ENCODE measurements at places on chromosomes 1 and 21. TPM values are rescaled to one million over a fixed set of nuclear protein-coding genes. Genes with fewer than 3 reads are reported as not detected.

- DNase-seq = peak; percentile 35
Observed at GRCh38 chr1:2046174-2046917, 3.9 kb upstream of the PRKCZ start.

DNA sequence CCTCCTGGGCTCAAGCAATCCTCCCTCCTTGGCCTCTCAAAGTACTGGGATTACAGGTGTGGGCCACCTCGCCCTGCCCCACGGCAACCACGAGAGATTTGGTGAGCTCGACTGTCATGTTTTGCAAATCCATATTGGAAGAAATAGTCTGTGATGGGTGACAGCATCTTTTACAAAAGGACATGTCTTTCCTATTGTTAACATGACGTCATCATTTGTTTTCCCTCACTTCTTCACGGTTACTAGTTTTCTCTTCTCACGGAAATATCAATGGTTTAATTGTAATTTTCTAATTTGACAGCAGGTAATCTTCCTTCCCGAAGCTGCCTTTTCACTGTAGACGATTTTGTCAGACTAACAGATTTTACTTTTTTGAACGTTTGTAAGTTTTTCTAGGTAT is 110.8 kb upstream of the GREM2 start:
- no peak for DNase-seq

GRCh38 chr1:226937940-226938725 is 2.0 kb upstream of the COQ8A start:
- no peak for DNase-seq

- no peak for DNase-seq
Observed at GRCh38 chr1:178409541-178409940, 87.2 kb downstream of the CLEC20A start.

GRCh38 chr1:169885207-169885606 is 8.5 kb downstream of the SCYL3 start:
- no peak for DNase-seq

GRCh38 chr1:151060007-151060656 is at the start of gene MLLT11:
Gene MLLT11, plus strand, starts transcription at chr1:151060397. Its CDS starts 6,828 bp downstream, at chr1:151067225.
- DNase-seq = peak; percentile 79

DNA sequence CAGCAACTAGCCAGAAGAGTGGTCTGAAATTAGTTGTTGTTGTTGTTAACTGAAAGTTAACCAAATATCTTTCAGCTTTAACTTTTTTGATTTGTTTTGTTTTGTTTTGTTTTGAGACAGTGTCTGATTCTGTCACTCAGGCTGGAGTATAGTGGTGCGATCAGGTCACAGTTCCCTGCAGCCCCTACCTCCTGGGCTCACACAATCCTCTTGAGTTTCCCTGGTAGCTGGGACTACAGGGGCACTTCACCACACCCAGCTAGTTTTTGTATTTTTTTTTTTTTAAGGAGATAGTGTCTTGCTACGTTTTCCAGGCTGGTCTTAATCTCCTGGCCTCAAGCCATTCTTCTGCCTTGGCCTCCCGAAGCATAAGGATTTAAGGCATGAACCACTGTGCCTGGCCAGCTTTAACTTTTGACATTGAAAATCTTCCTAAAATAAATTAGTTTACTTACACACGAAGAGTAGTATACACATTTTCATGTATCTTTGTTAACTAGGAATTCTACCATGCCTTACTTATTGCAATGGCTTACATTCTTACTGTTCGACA is 45.0 kb downstream of the GNG12 start:
- no peak for DNase-seq

GRCh38 chr1:47635597-47635996 is 197.8 kb downstream of the FOXD2 start:
- DNase-seq = no peak

- DNase-seq = no peak
Observed at GRCh38 chr1:167423684-167424619, 94.4 kb downstream of the CD247 start.

DNA sequence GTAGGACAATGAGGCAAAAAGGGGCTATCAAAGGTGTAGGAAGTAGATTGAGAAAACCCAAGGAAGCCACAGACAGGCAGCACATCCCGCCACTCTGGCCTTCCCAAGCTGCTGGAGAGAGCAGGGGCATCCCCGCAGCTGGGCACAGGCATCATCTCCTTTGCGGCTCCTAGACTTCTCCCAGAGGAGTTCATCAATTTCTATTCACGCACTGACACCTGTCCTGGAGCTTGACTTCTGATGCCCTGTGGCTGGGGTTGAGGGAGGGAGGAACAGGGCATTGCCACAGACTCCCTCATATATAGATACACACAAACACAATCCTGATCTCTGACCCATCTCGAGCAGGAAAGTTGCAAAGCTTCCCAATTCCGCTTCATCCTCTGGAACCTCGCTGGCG is 1.9 kb upstream of the TFAP2E start:
- DNase-seq = no peak

- no peak for DNase-seq
Observed at GRCh38 chr1:100597784-100598183, 59.8 kb downstream of the GPR88 start.

DNA sequence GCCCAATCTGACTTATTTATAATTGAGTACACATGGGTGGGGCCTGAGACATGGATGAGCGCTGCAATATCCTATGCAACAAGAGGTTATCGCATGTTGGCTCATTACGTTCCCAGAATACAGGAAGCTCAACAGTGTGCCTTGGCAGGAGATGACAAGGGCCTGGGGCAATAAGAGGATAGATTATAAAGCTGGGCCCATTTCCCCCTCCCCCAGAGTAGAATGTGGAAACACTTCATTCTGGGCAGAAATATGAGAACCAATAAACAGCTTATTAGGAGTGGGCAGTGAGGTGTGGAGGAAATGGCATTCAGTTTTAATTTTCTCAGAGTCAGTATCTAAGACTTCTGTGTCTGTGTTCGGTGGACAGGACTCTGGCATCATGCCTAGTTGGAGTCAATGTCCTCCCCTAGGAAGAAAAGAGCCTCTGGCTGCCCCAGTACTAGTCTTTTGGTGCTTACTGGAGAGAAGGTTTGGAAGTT is 92.8 kb downstream of the PIK3R3 start:
- DNase-seq = peak; percentile 34

DNA sequence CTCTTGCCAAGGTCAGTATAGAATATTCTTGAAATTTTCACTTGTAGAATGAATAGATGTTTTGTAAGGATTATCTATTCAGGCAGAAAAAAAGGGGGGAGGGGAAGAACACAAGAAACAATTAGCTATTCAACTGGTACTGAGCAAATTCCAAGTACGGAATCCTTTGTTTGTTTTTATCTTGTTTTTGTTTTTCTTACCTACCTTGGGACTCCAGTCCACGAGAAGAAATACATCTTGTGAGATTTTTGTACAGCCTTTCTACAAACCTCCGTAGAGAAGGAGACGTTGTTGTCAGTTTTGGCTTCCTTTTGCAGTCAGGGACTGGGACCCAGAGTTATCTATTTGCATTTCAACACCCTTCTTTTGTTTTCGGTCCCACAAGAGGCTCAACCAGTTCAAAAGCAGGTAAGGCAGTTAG is 36.0 kb downstream of the ZNF281 start:
- DNase-seq = no peak

DNA sequence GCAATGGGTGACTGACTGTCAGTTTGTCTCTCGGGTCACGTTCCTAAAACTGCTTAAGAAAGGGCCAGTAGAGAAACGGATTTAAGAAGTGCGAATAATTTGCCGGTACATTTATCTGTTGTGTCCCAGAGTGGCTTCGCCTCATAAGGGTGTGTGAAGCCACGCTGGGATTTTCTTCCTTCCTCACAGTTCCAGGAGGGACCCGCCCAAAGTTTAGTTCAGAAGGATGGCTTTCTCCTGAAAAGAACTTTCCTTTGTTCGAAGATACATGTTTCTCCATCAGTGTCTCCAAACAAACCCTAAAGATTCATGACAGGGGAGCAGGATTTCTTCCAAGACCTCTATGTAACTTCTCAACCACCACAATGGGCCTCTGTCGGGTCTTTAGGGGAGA is 49.8 kb downstream of the ADAMTS1 start:
- DNase-seq = no peak

GRCh38 chr1:160237558-160237957 is 24.8 kb downstream of the DCAF8 start:
- DNase-seq = no peak

GRCh38 chr1:201191653-201192260 is 1.1 kb downstream of the IGFN1 start:
- DNase-seq = no peak

DNA sequence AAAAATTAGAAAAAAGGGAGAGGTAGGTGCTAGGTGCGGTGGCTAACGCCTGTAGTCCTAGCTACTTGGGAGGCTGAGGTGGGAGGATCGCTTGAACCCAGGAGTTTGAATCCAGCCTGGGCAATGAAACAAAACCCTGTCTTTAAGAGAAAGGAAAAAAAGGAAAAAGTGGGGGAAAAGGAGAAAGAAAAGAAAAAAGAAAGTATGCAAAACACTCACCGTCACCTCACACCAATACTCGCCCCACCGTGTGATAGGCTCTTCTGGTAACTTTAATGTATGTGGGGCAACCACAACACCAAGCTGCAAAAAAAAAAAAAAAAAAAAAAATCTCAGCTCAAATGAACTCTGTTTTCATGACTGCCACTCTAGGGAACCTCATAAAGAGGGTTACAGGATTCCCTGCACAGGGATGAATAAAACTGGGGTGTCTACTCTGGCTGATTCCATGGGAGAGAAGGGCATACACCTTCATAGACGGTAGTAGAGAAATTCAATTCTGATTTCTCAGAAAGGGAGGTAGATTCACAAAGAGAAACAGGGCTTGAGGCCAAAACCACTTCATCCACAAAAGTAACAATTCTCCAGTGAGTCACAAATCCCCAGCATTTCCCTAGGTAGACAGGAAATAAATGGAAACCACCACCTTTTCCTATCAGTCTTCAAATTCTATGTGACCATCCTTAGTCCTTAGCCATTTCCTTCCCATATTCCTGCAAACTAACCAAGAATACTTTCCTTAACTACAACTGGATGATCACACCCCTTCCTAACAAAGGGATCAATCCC is 2.5 kb downstream of the MRPL9 start:
- DNase-seq = no peak

GRCh38 chr1:79974659-79975058 is 968.1 kb upstream of the ADGRL4 start:
- DNase-seq = no peak

GRCh38 chr1:246482805-246483568 is 24.1 kb downstream of the SMYD3 start:
- no peak for DNase-seq

DNA sequence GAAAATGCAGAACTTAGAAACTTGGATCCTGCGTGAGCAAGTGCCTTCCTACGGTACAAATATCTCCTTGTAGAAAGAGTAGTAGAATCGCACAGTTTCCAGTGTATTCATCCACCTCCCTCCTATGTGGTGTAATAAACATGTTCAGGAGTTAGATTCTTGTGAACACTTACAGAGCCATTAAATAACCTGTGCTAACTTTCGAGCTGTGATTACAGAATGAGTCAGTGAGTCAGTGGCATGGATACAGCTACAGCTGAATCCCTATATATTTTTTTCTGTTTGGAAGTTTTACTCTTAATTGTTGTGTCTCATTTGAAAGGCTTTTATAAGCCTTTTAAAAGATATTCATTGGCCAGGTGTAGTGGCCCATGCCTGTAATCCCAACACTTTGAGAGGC is 148.7 kb downstream of the EDEM3 start:
- DNase-seq = no peak

- no peak for DNase-seq
Observed at GRCh38 chr1:226107471-226108460, 45.2 kb downstream of the H3-3A start.

GRCh38 chr1:52862666-52863458 is 20.3 kb downstream of the ZYG11A start:
- DNase-seq = no peak

- DNase-seq = no peak
Observed at GRCh38 chr1:116194568-116194967, 83.4 kb downstream of the MAB21L3 start.

GRCh38 chr1:165570078-165570477 is 26.3 kb downstream of the LRRC52 start:
- DNase-seq = no peak

DNA sequence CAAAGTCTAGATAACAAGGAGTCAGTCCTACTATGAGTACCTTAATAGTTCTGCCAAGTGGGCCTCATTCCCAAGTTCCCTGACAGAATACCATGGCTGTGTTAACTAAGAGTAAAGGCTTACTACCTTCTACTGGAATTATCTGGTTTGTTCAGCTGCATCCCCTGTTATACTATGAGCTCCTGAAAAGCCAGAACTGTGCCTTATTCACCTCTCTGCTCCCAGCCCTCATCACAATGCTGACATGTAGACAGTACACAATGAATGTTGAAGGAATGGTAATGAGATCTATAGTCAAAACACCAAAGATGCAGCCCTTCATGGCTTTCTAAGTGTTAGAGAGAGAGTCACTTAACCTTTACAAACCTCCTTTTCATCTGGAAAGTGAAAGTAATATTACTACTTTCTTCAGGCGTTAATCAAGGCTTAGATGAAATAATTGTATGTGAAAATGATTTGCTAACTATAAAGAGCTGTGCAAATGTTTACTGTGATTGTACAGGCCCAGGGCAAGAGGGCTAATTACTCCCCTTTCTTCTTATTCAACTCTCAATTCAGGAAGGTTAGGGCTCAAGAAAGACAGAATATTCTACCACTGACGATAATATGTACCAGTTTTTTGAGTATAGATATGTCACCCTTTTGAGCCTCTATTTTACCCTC is 70.3 kb upstream of the MROH9 start:
- no peak for DNase-seq

- no peak for DNase-seq
Observed at GRCh38 chr1:243924188-243924587, 74.1 kb upstream of the AKT3 start.

- no peak for DNase-seq
Observed at GRCh38 chr1:207968521-207969009, 57.6 kb upstream of the CD34 start.

DNA sequence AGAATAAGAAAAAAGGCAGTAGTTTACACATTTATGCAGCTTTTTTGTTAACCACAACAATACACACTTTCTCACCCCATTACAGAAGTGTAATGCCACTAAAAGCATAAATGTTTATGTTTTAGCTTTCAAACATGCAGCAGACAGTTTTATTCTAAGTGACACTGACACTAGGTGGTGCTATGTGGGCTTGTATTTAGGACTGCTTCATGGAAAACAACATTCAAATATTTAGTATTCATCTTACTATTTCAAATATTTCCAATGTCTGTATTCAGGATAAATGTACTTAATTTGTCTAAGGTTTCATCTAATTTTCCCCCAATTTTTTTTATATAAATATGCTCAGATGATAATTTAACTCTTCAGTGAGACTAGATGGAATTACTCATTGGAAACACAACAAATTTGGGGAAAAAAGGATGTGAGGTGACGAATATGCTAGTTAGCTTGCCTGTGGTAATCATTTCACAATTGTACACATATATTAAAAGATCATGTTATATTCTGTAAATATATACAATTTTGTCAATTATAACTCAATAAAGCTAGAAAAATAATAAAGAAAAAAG is 71.4 kb downstream of the USP1 start:
- peak; percentile 39 for DNase-seq

Gene GDAP2
- polyA plus RNA-seq = 14.4 TPM

Gene CA6
- 0.15 TPM for polyA plus RNA-seq

Gene PGLYRP4
- not detected for polyA plus RNA-seq

Gene OLIG2
- not detected for polyA plus RNA-seq
